ENCODE measurements at places on chromosomes 16 and 17. TPM values are rescaled to one million over a fixed set of nuclear protein-coding genes. Genes with fewer than 3 reads are reported as not detected.

GRCh38 chr17:11144358-11145233 lies 96.4 kb upstream of the SHISA6 start:
- DNase-seq = peak; percentile 27

GRCh38 chr17:44767493-44767892 lies 8.7 kb downstream of the ADAM11 start:
- DNase-seq = no peak

The CLEC10A gene
- 2.0 TPM for total RNA-seq

DNA sequence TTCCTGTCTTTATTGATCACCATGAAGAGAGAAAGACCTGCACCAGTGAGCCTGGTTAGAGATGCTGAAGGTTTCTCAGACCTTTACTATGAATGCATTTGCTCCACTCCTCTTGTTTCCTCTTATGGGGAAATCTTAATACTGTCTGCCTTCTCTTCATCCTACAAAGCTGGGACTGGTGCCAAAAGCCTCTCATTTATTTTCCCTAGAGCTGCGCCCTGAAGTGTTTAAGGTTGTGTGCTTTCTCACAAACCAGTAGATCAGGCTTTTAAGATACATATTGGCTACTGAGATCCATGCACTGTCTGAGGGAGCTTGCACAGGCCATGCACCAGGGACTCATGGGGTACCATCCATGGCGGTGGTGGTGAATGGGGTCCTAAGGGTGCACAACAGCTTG lies 286.1 kb upstream of the PMFBP1 start:
- DNase-seq = no peak

The FBXL16 gene
- 0.12 TPM for total RNA-seq

GRCh38 chr16:89906140-89907025 lies 12.3 kb upstream of the MC1R start:
- no peak for DNase-seq

- no peak for DNase-seq
Measured at GRCh38 chr17:74904687-74905409, 11.4 kb upstream of the FADS6 start.

DNA sequence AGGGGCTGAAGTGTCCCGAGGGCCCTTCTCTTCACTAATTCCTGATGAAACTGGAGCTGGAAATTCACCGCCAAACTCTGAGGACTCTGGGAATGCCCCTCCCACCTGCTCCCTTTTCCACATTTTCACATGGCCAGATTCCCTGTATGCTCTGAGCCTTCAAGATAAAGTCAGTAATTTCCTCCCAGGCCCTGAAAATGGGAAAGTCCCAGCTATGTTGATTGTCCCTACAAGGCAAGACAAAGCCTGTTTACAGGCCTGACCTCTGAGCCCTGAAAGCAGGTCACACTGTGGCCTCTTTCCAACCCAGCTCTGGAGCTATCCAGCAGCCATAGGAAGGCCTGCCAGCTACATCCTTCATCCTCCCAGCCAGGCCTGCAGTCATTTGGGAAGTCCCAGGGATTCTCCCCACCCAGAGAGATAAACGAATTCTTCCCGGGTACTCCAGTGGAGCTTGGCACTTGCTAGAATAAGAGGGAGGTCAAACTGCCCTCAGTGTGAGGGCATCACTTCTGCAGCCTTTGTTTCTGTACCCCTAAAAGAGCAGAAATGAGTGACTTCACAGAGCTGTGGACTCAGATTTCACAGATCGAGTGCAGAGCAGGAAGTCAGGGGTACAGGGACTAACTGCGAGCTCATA lies 19.6 kb upstream of the CCL2 start:
- peak; percentile 65 for DNase-seq

DNA sequence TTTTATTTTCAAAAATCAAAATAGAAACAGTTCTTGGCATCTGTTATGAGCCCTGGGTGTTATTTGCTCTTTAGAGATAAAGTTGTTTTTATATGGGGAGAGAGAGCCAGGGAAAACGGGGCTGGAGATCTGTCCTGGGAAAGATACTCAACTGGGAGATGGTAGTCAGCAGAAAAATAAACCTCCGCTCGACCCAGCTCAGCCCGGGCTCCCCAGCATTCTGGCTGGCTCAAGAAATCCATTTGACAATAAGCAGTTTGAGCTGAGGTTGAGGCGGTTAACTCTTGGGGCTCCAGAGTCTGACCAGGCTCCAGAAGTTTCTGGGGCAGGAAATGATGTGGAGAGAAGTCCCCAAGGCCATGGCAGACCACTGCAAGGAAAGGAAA lies 151.9 kb downstream of the IRX5 start:
- no peak for DNase-seq

GRCh38 chr16:23535901-23536300 lies 21.2 kb downstream of the EARS2 start:
- DNase-seq = no peak

DNA sequence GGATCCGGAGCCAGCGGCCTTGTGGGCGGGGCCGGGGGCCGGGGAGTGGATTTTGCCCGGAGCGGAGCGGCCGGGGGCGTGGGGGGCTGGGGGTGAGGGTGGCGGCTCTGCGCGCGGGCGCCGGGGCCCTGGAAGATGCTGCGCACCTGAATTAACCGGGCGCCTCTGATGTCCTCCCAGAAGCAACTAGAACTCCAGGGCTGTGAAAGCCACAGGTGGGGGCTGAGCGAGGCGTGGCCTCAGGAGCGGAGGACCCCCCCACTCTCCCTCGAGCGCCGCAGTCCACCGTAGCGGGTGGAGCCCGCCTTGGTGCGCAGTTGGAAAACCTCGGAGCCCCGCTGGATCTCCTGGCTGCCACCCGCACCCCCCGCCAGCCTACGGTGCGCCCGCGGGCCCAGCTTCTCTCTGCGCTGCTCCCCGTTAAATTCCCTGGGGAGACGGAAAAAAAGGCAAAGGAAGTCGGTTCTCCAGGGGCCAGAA lies 549 bp downstream of the SLC26A11 start:
- DNase-seq = no peak

All from heart right ventricle (tissue), 16 donors.